ENCODE measurements at places on chromosomes 1 and 21. TPM values are rescaled to one million over a fixed set of nuclear protein-coding genes. Genes with fewer than 3 reads are reported as not detected.

The AGT gene
- not detected for total RNA-seq

The TMEM201 gene
- 10.5 TPM for total RNA-seq

The SPRR5 gene
- total RNA-seq, result not detected

The KMO gene
- 1.5 TPM for total RNA-seq

The BNIPL gene
- 0.42 TPM for total RNA-seq

The PLXNA2 gene
- 1.0 TPM for total RNA-seq

The CNR2 gene
- total RNA-seq, result 0.13 TPM

The SPRR2E gene
- not detected for total RNA-seq

The RBM11 gene
- total RNA-seq, result 1.7 TPM

The ADORA1 gene
- 0.18 TPM for total RNA-seq

- DNase-seq, result no peak
Measured at GRCh38 chr1:233157245-233157644, 138.3 kb downstream of the PCNX2 start.

DNA sequence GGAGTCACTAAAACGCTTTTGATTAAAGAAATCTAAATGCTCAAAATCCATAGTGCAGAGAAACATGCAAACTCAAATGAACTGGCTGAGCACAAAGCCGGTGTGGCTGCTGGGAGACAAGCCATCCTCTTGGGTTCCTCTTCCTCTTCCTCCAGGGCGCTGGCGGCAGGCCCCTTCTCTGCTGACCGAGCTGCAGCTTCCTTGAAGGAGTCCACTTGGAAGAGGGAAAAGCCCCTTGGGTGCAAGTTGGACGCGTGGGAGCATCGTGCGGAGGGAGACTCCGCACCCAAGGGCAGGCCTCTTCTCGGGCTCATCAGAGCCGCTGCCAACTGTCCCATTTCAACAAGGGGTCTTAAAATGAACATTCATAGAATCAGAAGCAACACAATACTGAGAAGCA is 7.9 kb downstream of the CCNL2 start:
- no peak for DNase-seq

GRCh38 chr1:20234788-20235535 is 48.6 kb upstream of the PLA2G2C start:
- DNase-seq, result no peak

DNA sequence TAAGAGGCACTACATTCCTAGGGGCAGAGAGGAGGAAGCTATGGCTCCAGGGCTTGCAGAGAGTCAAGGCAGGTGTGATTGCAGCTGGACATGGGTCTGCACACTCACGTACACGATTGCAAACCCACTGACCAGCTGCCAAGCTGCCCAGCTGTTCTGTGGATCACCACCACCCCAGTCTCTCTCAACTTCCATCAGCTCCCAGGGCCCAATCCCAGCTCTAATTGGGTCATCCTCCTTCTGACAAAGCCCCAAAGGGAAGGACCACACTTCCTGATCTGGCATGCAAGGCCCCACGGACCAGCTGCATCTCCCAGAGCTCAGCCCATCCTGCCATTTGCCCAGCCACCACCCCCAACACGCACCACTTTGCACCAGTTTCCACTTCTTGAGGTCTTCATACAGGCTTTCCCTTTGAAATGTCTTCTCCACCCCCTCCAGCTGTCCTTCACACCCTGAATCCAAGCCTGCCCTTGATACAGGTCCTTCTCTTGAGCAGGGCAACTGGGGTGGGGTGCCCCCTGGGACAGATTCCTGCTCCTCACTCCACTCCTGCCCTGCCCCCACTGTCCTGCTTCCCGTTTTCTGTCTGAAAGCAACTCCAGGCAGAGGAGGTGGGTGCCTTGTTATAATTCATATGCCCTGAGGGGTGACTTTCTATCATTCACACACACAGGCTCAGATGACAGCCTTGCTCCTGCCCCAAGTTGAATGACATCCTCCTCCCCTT is 179.4 kb upstream of the EDN2 start:
- no peak for DNase-seq

- DNase-seq, result no peak
Measured at GRCh38 chr1:31203215-31203614, 36.5 kb downstream of the NKAIN1 start.

- no peak for DNase-seq
Measured at GRCh38 chr21:46222436-46223116, 6.0 kb downstream of the LSS start.

GRCh38 chr21:29538115-29538514 is 239.4 kb downstream of the BACH1 start:
- DNase-seq, result no peak

DNA sequence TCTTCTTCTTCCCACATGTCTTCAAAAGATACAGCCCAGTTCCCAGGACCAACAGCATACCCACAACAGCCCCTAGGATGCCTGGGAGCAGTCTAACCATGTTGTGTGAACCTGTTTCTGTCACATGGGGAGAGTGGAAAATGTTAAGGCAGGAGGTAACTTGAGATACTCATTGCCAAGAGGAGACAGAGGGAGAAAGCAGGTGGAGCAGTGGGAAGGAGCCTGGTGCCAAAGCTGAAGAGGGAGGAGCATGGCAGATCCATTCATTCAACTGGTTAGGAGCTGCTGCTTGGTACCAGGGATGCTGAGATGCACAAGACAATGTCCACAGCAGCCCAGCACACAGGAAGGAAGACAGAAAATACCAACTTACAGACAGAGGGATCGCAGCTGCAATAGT is 149.8 kb upstream of the ETV3 start:
- no peak for DNase-seq

GRCh38 chr21:25897383-25897782 is 162.6 kb downstream of the GABPA start:
- no peak for DNase-seq

DNA sequence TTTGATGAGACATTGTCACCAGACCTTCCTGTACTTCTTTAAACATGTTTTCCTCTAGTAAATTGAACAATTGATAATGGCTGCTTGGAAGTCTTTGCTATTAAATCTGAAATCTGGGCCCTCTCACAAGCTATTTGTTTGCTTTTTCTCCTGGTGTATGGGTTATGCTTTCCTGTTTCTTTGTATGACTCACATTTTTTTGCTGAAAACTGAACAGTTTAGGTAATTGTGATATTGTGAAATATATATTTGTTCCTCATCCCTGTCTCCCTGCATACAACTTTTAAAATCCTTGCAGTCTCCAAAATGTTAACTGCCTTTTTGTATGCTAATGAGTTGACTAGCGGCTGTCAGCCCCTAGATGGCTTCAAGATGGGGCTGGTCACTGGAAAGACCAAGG is 61.6 kb downstream of the MAP3K21 start:
- no peak for DNase-seq

- no peak for DNase-seq
Measured at GRCh38 chr1:226584164-226584563, 35.6 kb downstream of the STUM start.

DNA sequence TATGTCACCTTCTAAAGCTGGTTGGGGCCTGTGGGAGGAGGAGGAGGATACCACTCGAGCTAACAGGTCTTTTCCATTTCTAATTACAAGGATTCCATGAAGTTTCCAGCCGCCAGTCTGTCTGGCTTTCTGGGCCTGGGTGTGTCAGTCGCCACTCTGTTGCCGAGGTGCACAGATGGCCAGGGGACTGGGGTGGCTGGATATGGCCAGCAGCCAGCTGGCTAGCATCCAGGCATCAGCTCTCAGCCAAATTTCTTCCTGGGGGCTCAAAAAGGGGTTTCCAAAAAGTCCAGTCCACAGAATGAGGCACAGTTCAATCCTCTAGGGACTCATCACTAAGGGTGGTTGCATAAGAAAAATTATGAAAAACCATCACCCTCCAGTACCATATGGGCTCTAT is 32.4 kb downstream of the ITPKB start:
- DNase-seq, result no peak

GRCh38 chr1:173356191-173356762 is 120.9 kb upstream of the PRDX6 start:
- DNase-seq, result no peak

DNA sequence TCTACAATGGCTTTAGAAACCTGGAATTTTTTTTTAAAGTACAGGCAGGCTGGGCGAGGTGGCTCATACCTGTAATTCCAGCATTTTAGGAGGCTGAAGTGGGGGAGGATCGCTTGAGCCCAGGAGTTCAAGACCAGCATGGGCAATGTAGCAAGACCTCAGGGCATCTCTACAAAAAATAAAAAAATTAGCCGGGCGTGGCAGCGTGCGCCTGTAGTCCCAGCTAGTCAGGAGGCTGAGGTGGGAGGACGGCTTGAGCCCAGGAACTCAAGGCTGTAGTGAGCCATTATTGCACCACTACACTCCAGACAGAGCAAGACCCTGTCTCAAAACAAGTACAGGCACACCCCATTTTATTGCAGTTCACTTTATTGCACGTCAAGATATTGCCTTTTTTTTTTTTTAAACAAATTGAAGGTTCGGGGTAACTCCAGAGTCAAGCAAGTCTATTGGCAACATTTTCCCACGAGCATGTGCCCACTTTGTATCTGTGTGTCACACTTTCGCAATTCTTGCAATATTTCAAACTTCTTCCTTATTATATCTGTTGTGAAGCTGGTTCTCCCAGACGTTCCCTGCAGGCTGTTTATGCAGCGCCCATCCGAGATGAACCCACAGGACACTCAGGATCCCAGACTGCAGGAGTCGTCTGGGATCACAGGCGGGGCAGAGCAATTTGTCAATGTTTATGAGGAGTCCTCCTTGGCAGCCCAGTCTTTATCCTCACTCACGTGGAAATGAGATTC is 4.7 kb downstream of the HES2 start:
- DNase-seq, result no peak

DNA sequence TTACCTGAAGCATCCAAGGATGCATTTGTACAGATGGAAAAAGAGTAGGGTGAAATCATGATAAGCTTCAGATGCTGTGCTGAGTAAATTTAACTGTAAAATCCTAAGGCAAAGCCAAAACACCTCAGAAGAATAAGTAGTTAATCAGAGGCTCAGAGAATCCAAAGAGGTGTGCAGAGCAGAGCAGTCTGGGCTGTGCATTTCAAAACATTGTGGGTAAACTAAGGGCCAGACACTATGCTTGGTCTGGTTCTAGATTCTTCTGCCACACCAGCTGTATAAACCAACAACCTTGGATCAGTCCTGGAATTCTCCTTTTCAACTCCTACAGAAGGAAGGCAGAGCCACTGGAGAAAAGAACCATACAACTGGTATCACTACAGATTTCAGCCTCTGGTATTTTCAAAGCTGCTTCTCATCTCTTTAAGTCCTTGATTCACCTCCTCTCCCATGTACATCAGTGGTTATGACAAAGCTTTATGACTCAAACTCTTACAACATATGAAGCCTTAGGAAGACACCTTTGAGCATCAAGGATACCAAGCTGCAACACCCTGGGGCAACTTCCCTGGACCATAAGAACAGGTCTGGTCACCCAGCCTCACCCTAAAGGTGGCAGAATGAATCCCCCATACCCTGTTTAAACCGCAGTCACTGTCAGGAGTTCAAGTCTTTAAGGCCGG is 11.6 kb upstream of the HIPK1 start:
- no peak for DNase-seq

DNA sequence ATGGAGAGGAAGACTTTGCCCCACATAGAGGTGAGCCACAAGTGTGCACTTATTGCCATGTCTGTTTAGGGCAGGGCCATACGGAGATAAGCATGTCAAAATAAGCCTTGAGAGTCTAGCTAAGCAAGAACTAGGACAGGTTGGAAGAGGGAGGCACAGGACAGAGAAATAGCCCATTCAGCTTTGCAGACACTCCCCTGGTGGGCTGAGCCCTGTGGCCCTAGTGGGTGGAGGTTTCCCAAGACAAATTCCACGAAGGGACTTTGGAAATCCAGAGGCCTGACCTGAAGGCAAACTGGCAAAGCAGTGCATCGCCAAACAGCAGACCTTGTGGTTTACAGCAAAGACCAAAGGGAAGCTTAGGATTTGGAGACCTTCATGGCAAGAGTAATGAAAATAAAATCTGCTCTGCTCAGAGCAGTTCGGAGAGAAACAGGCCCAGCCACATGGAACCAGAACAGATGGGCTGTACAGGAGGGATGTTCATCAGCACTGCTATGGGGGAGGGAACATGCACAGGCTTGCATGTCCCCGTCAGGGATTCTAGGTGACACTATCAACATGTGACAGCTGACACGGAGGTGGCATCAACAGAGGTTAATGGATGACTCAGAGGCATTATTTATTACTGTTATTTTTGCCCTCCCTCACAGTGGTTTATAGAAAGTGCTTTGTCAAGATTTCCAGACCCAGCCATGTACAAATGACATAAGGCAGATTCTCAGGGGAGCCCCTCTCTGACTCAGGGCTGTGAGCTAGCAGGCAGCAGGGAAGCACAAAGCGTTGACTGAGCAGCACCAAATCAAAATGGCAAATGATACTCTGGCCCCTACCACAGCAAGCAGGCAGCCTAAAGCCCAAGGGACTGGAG is 90.1 kb upstream of the IRF2BP2 start:
- no peak for DNase-seq

DNA sequence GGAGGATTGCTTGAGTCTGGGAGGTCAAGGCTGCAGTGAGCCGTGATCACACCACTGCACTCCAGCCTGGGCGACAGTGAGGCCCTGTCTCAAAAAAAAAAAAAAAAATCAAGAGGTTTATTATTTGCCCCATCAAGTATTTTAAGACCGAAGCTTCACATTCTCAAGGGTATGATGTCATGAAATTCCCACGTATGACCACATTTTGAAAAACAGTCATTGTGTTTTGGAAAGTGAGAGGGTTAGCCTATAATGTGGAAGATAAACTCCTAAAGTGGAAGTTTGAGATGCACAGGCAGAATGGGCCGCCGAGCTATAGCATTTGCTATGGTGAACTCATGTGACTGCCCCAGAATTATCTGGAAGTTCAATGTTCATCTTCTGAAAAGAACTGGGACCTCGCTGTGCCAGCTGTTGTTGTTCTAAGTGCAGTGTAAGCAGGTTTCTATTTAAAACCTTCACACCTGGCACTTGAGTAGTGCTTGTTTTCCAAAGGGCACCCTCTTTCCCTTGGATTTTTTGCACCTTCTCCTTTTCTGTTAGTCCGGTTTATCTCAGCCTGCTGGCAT is 96.9 kb upstream of the SLC25A33 start:
- DNase-seq, result no peak

- DNase-seq, result no peak
Measured at GRCh38 chr1:220950576-220950975, 71.3 kb downstream of the HLX start.

- no peak for DNase-seq
Measured at GRCh38 chr21:16022921-16023320, 293.1 kb downstream of the USP25 start.

DNA sequence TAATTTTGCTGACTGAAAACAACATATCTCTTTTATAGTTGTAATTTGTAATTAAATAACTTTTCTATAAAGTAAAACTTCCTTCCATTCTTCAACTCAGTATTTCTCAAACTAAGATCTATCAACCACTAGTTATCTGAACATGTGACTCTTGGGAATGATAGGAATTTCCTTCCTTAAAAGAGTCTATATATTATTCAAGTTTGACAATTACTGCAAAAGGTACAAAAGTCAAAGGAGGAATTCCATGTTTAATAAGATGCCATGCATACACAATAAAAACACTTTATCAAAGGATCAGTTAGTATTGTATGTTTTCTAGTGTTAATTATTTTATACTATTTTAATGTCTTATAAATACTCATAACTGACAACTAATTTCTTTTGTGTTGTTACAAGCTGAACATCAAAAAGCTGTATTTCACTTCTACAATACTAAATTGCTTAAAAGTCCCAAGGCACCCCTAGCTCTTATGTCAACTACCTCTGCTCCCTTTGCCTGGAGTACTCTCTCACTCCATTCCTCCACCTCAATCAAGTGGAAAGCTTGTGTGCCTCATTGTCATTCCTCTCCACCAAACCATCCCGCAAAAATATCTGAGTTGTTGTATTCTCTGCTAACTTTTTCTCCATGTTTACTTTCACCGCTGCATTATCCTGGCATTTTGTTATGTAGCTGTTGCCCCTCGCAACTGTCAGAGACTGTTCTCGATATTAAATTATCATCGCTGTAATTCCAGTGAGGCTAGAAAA is 67.9 kb downstream of the SLC44A5 start:
- DNase-seq, result no peak
